ENCODE measurements at places on chromosomes 5 and 9.

GRCh38 chr9:130159915-130160670 lies 12.1 kb upstream of the NCS1 start:
- DNase-seq = no peak

GRCh38 chr5:176677209-176677939 lies 30.1 kb downstream of the TSPAN17 start:
- DNase-seq = no peak

DNA sequence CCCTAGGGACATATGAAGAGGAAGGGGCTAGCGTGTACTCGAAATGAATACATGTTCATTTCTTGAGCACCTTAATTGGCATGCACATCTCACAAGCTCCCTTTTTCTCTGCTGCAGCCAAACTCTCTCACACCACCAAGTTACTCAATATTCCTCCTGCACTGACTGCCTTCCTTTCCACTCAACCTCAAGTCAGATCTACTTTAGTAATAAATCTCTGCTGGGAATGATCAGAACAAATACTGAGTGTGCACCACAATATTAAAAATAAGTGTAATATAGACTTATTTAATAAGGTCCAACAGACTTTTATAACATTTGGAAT lies 995.8 kb upstream of the WWC1 start:
- DNase-seq = no peak

- DNase-seq = no peak
Observed at GRCh38 chr5:178398901-178399700, 166.5 kb upstream of the PHYKPL start.

DNA sequence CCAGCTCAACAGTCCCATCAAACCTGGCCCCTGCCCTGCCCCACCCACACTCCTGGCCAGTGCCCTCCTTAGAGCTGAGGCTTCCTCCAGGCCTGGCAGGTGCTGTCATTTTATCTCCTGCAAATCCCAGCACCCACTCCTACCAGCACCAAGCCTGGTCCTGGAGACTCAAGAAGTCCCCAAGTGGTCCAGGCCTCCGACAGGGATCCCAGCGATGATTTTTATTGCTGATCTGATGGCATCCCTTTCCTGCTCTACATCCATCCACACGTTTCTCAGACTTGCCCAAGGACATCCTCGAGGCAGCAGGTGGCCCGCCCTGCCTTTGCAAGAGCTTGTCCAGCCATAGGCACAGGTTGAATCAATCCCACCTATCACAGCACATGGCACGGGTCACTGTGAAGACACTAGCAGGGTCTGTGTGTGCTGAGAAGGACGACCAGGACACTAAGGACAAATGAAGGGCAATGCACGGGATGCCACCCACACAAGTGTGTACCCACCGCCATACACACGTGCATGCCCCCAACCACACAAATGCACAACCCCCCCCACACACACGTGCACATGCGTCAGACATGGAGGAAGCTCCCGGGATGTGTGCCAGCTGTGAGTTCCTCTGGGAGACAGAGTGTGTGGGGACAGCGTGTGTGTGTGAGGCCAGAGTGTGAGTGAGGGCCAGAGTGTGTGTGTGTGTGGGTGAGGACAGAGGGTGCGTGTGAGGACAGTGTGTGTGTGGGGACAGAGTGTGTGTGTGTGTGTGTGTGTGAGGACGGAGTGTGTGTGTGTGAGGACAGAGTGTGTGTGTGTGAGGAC lies 62.4 kb upstream of the UBAC1 start:
- DNase-seq = no peak

- DNase-seq = peak; percentile 1
Observed at GRCh38 chr9:16207161-16207560, 654.3 kb downstream of the CCDC171 start.
